ENCODE measurements at places on chromosomes 4 and X.

GRCh38 chr4:169136796-169137557 is 126.9 kb upstream of the CBR4 start:
- no peak for DNase-seq

DNA sequence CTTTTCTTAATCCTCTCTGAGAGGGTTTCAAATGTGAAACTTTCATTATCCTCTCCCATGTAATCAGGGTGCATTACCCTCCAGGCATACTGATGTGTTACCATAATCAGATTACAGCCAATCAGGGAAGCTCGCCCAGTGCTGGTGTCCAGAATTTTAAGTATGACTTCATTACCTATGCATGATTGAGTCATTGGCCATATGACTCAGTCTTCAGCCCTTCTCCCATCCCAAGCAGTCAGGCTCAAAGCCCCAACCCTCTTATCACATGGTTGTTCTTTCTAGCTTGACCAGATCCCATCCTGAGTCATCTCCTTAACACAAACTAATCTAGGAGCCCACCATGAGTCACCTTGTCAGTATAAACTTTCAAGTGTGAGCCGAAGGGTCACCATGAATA is 1668.1 kb upstream of the AGA start:
- no peak for DNase-seq

GRCh38 chr4:2712261-2712842 is 43.8 kb downstream of the TNIP2 start:
- DNase-seq, result no peak

GRCh38 chr4:82128355-82128754 is 245.4 kb downstream of the HNRNPD start:
- DNase-seq, result no peak

- DNase-seq, result peak; percentile 96
Measured at GRCh38 chr4:1194010-1194900, 21.9 kb upstream of the SPON2 start.

GRCh38 chr4:157996061-157997028 is 176.5 kb downstream of the GASK1B start:
- DNase-seq, result no peak

- no peak for DNase-seq
Measured at GRCh38 chrX:109667986-109668385, 43.0 kb upstream of the KCNE5 start.

DNA sequence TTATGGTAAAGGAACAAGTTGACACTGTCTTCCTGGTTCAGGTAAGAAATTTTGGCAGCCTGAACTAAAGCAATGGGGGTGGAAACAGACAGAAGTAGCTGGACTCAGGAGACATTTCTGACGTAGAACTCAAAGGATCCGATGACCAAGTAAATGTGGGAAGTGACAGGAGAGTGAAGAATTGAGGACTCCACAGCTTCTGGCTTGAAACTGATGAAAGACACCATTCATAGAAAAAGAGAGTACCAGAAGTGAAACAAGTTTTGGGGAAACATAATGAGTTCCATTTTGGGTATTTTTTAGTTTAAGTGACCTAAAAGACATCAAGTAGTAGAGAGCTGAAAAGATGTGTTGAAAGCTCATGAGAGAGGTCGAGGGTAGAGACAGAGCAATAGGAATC is 5.7 kb downstream of the FAM120C start:
- DNase-seq, result no peak

DNA sequence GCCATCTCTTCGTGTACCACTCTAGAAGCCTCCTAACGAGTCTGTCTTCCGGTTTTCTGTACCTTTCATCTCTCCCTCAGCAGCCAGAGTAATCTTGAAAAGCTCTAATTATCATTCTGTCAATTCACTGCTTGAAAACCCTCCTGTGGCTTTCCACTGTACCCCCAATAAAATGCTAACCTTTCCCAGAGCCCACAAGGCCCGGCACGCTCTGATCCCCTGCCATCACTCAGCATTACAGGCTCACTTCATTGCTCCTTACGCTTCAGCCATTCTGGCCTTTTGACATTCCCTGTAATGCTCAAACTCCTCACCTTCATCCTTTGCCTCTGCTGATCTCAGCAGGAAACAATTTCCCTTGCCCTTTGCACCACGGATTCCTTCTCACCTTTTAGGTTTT is 112.9 kb downstream of the ARHGAP10 start:
- DNase-seq, result no peak

- peak; percentile 95 for DNase-seq
Measured at GRCh38 chr4:1047106-1047975, 35.9 kb downstream of the FGFRL1 start.

DNA sequence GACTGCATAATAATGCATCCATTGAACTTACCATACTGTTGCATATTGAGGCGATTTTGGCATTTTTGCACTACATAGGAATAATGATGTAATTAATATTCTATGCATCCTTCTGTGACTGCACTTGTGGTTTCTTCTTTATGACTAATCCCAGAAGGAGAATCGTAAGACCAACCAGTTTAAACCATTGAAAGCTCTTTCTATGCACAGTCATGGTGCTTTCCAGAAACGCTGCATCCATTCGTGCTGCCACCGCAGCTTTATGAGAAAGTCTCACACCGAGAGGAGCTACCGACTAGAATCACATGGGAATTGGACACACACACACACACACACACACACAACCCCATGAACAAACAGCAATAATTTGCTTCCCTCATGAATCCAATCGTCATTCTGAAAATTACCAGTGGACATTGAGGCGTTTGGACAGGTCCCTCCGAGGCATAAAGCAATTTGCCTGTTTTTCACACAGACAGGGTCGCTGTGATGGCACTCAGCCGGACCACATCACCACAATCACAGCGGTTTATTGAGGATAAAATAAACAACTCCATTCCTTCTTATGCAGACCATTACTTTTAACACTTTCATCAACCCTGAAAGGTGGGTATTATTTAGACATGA is 64.2 kb downstream of the PACRGL start:
- no peak for DNase-seq

GRCh38 chr4:88059766-88060165 is 52.3 kb downstream of the PKD2 start:
- no peak for DNase-seq

DNA sequence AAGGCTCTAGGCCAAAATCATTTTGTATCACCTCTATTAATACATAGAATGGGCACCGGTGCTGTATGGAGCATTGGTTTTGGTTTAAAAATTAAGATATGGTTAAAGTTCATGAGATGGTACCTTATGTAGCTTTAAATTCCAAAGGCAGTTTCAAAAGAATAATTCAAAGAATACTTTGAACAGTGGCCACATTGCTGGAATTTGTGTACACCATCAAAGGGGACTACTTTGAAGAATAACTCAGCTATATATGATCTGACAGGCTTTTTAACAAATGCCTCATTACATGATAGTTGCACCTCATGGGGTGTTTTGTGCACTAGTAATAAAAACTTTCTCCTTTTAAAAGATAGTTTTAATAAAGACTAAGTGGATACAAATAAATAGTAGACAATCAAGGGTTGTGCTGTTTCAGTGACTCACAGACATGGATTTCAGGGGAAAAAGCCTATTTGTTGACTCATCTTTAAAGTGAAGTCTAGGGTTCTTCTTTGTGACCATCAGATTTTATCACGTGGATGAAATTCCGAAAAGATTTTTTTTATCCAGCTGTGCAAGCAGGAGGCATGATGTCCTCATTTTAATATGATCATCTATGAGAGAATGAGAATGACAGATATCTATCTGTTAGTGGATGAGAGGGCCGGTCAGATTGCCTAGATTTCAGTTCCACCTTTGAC is 12.8 kb downstream of the MTM1 start:
- no peak for DNase-seq

GRCh38 chr4:78737035-78737434 is 39.1 kb upstream of the BMP2K start:
- DNase-seq, result no peak

GRCh38 chr4:1992468-1993168 is 16.2 kb downstream of the NELFA start:
- DNase-seq, result peak; percentile 64

GRCh38 chr4:75878246-75878756 is 24.0 kb downstream of the PPEF2 start:
- no peak for DNase-seq

DNA sequence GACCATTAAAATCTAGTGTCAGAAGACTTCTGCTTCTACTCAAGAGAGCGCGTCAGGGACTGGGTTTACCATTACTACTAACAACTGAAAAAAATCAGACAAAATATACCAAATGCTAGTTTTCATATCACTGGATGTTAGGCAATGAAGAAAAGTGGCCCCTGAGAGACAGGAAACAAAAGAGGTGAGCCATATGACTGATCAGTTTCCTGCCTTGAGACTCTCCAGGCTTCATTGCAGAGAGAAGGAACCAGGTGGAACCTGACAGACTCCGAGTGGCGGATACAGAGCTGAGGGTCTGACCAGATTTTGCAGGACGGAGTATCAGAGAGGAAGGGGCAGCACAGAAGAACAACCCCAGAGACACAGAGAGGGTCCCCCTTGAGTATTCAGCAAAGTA is 86.3 kb downstream of the C4orf51 start:
- no peak for DNase-seq

DNA sequence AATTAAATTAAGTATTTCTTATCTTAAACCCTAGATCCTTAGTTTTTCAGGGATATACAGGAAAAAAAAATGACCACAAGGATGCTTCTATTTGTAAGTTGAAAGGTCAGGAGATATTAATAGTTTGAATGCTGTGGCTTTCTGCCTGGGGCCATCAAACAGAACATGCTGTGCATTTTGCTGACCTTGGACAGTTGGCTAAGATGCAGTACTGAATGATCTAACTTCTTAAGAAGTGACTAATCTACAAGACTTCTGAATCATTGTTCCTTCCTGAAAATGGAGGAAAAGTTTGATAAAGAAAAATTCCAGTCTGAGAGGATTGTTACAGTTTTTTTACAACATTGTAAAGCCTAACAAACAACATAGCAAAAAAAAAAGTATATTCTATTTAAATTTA is 237.8 kb upstream of the JADE1 start:
- peak; percentile 48 for DNase-seq
